Stomach (tissue), 19 donors: ENCODE measurements at places on chromosomes 7 and 10. TPM values are rescaled to one million over a fixed set of nuclear protein-coding genes. Genes with fewer than 3 reads are reported as not detected.

- H3K4me3 ChIP-seq, result no peak overlapping the region
- H3K27me3 ChIP-seq, result no peaks in the 10 kb centered on the region
- peaks cover 2% of the 10 kb centered on the region for H3K4me1 ChIP-seq
- no peak for DNase-seq
Observed at GRCh38 chr7:149175150-149175549, 20.2 kb upstream of the ZNF282 start.

- H3K27me3 ChIP-seq, result no peaks in the 10 kb centered on the region
- no peak overlapping the region for H3K27ac ChIP-seq
- no peak overlapping the region for H3K4me3 ChIP-seq
- no peaks in the 10 kb centered on the region for H3K4me1 ChIP-seq
Observed at GRCh38 chr10:126843299-126843934, 61.8 kb upstream of the DOCK1 start.

DNA sequence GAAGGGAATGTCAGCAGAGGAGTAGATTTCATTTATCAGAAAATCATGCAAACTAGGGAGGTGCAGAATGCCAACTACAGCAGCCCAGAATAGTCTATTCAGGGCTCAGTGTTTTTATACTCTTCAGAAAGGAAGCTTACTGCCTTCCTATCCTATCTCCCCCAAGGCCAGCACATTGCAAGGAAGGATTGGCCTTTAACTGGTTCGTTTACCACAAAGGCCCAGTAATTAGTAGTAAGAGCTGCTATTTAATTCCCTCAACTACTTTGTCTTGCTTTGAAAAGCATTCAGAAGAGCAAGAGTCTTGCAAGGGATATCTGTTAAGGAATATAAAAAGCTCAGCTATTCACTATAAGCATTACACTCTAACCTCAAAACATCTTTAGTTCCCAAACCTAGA is 86.4 kb upstream of the RNF148 start:
- H3K27me3 ChIP-seq, result no peaks in the 10 kb centered on the region
- no peaks in the 10 kb centered on the region for H3K36me3 ChIP-seq
- no peak for DNase-seq
- H3K27ac ChIP-seq, result no peak overlapping the region
- no peak overlapping the region for H3K4me3 ChIP-seq

DNA sequence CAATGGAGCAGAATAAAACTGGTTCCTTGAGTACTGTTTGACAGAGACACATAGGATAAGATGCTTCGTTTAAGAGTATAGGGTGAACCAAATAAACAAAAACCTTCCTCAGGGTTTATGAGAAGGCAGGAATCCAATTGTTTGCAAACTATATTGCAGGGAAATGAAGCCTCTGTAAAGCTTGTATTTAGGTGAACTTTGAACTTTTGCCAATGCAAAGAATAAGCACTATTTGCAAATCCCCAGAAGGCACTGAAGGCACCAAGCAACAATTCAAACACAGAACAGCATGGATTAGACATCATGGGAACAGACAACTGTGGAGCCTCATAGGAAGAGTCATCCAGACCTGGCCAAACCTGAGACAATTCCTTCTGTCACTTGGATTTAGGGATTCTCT is 47.1 kb upstream of the WASL start:
- H3K27ac ChIP-seq, result no peak overlapping the region
- H3K27me3 ChIP-seq, result no peaks in the 10 kb centered on the region

GRCh38 chr7:98930464-98930863 is 52.1 kb downstream of the TRRAP start:
- DNase-seq, result no peak
- H3K4me1 ChIP-seq, result no peaks in the 10 kb centered on the region
- peaks cover 83% of the 10 kb centered on the region for H3K36me3 ChIP-seq

DNA sequence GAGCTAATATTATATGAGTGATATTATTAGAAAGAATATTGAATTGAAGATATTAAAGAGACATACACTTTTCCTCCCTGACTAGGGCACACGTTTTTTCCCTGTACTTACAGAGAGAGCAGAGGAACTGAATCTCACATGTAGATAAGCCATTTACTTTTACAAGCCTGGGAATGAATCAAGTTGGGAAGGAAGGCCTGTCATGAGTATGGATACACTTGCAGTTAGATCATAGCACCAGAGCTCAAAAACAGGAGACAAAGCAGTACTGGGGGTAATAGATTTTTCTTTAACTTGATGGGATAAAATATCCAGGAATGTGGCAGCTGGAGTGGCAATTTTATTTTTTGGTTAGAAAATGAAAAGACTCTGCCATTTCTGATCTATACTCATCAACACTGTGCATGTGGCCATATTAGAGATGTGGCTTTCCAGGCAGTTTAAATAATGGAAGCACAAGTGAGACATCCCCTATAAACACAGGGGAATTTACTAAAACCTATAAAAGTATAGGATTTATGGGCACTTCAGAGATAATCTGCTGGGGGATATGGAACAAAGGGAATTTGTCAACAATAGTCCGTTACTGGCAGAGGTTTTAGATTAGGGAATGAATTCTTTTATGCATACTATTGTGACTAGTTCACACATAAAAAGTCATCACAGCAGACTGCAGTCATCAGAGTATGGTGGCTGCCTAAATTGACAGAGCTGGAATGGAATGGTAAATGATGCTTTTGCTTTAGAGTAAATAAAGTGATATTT is 657.7 kb upstream of the MBL2 start:
- H3K4me1 ChIP-seq, result no peaks in the 10 kb centered on the region
- no peaks in the 10 kb centered on the region for H3K27me3 ChIP-seq
- no peak overlapping the region for H3K4me3 ChIP-seq
- no peaks in the 10 kb centered on the region for H3K36me3 ChIP-seq
- H3K27ac ChIP-seq, result no peak overlapping the region
- no peak for DNase-seq

DNA sequence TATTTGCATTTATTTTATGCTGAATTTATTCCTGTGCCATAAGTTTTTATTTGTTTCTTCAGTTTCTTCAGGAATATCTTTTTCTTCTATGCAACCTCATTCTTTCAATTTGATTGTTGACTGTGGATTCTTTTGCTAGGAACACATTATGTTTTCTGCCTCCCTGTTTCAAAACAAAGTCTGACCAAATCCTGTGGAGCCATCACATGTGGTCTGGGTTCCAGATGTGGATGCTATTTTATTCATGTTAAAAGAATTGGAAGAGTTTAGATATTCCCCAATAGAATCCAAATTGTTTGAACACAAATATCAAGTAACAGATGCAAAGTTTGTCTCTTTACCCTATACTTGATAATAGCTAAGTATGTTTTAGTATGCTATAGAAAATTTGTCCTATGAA is 56.8 kb upstream of the LRRC17 start:
- DNase-seq, result no peak
- H3K4me3 ChIP-seq, result no peak overlapping the region
- H3K27ac ChIP-seq, result no peak overlapping the region

The HOXA1 gene
- total RNA-seq, result not detected

The TMEM213 gene
- total RNA-seq, result not detected
